ENCODE measurements at places on chromosomes 1 and 21.
A peak's percentile ranks its signal among the peaks of the same experiment; 100 is the strongest.

GRCh38 chr1:227778401-227778947 is 37.0 kb upstream of the PRSS38 start:
- no peak for DNase-seq

GRCh38 chr1:98340511-98340910 is 321.0 kb upstream of the SNX7 start:
- no peak for DNase-seq

DNA sequence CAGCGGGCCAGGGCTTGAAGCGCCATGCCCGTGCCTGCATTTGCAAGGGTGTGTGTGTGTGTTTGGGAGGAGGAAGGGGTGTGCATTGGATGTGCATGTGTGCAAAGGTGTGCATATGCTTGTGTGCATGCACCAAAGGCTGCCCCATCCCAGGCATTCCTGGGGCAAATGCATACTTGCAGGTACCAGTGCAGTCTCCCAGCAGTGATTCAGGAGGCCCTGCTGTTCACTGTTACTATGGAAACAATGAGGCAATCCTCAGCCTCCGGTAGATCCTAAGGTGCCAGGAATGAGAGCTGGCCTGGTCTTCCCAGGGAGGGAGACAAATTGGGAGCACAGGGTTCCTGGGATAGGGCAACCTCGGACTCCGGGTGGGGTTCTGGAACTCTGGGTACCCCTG is 7.5 kb upstream of the FNDC5 start:
- DNase-seq, result no peak

- no peak for DNase-seq
These were observed 133.6 kb upstream of the SLC45A1 start for GRCh38 chr1:8184301-8184700.

DNA sequence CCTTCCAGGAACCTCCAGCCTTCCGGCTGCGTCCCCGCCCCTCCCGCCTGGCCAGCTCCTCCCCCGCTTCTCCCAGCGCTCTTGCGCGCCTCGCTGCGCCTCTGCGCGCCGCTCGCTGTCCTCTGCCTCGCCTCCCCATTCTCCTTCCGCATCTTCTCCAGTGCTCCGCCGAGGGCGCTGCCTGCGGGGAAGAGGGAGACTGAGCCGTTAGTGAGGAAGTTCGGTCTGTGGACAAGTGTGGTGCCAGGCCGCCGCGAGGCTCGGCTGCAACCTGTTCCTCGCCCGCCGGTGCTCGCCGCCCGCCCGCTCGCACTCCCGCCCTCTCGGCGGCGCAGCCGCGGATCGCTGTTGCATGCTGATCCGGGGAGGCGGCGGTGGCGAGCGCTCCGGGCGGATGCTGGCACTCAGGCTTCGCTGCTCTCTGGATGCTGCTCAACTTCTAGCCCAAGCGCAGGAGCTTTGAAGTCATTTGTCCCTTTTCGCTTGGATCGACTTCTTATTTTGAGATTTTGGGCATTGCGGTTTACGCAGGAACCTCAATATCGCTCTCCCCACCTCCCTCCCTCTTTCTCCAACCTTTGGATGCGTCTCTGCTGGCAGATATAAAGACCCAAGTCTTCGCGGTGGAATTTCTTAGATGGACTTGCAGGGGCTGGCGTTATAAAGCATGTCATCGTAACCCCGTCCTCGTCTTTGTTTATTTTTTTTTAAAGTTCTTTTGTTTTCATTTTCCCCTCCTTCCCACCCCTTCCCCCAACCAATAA is 614 bp upstream of the CACNA1E start:
- DNase-seq, result peak; percentile 61

GRCh38 chr1:17922833-17923232 is 167.7 kb downstream of the ACTL8 start:
- peak; percentile 52 for DNase-seq

GRCh38 chr1:235984041-235984825 is 80.7 kb downstream of the NID1 start:
- no peak for DNase-seq

- no peak for DNase-seq
These were observed 104.3 kb downstream of the GPATCH2 start for GRCh38 chr1:217526636-217527035.

DNA sequence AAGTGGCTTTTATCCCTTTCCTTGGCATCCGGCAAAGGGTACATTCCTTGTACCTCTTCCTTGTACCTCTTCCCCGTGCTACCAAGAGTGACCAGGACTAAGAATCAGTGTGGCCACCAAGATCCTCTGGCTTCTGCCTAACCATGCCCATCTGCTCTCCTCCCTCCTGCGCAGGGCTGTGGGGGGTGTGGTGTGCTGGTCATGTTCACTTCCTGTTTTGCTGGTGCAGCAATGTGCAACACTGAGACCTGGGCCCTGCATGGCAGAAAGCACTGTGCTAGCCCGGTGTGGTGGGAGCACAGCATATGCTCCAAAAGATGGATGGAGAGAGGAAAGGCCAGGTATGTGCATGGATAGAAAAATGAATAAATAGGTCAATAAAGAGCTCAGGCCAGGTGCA is 33.3 kb upstream of the TENT5C start:
- no peak for DNase-seq

- no peak for DNase-seq
These were observed 48.1 kb downstream of the DNAJC6 start for GRCh38 chr1:65357291-65357960.

DNA sequence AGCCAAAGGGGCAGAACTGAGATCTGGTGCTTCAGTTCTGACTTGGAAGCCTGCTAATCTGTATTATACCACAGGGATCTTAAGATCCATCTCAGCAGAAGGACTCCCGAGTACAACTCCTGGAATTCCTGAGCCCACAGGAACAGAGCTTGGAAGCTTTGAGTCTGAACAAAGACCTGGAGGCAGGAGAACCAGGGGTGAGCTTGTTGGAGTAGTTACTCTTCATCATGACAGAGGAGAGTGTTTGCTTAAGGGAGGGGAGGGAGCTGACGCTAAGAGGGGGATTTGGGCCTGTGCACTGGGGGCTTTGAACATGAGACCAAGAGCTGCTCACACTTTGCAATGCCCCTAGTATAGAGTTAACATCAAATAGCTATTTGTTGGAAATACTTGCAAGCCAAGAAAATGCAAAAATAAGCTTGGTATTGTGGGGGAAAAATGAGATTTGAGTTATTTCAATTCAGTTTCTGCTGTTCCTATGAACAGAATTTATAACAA is 41.1 kb upstream of the TRABD2B start:
- DNase-seq, result no peak

DNA sequence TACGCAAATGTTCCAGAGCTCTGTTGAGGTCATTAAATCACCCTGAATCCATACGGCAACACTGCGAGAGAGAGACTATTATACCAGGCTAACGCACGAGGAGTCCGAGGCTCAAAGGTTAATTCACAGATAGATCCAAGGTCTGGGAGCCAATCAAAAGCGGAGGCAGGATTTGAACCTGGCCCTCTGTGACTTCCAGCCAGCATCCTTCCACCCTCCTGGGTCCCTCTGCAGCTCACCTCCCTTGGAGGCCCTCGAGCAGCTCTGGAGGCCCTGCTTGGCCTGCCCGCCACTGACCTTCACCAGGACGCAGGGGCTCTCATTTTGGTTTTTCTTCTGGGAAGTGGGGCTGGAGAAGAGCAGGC is 42.1 kb downstream of the KIAA1614 start:
- no peak for DNase-seq

GRCh38 chr1:4126731-4127591 is 226.9 kb upstream of the C1orf174 start:
- no peak for DNase-seq

- no peak for DNase-seq
These were observed 60.9 kb downstream of the KIF21B start for GRCh38 chr1:200962631-200963030.

GRCh38 chr1:54887665-54888071 is 673 bp upstream of the DHCR24 start:
- no peak for DNase-seq

DNA sequence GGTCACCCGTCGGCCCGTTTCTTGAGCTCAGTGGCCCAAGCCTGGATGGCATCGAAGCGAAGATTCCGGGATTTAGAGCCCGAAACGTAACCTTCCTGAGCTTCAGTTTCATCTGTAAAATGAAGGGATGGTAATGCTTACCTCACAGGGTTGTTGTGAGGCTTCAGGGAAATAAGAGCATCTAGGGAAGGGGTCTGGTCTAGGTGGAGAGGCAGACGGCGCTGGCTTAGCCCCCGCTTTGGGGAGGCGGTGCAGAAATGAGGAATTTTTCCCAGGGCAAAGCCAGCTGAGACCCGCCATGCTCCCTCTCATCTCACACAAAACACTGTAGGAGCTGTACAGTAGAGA is 717 bp upstream of the MYCL start:
- DNase-seq, result no peak

GRCh38 chr1:74609810-74610371 is 63.7 kb downstream of the ERICH3 start:
- DNase-seq, result no peak

- no peak for DNase-seq
These were observed 17.3 kb downstream of the S1PR1 start for GRCh38 chr1:101253976-101254674.

DNA sequence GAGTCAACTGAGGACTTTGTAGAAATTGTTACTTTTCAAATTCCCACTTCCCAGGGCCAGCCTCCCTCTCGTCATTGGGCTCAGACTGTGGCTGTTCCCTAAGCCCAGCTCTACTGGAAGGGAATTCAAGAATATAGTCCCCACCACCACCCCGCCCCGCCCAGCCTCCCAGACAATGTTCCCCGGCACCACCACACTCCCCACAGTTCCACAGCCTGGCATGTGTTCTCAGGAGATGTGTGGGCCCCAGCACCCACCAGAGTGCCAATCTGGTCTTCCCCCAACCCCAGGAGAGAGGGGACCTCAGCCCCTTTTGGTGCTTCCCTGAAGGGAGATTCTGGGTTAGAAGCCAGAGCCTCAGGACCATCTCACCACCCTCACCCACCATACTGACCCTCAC is 120.1 kb downstream of the SYT2 start:
- no peak for DNase-seq

- DNase-seq, result no peak
These were observed 9.0 kb upstream of the GPR153 start for GRCh38 chr1:6269720-6270400.

DNA sequence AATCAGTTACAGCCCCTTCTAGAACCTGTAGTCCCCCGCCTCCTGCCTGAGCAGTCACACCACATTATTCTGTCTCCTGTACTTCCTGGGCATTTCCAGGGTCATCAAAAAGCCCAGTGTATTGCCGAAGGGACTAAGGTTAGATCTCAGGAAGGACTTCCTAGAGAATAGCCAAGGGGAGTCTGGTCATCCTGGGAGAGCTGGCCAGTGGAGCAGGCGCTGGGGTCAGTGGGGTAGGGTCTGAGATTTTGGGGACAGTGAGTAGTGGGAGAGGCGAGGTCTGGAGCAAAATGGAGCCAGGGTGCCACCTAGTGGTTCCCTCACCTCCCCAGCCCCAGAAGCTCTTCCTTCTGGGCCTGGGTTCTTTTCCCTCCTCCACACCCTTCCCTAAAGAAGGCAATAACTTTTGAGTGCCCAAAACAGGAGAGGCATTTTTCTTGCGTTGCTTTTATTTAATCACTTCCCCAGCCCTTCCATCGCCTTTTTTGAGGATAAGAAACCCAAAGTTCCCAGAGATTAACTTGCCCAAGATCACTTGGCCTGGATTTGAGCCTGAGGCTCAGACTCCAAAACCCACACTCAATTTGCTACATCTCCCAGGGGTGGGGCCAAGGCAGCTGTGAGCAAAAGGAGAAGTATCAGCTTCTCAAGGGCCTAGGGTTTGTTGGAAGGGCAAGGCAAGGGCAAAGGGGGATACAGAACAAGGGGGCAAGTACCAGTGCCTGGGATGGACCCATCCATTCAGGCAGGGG is 7.3 kb upstream of the PMVK start:
- DNase-seq, result peak; percentile 55

- DNase-seq, result no peak
These were observed 671 bp downstream of the HNRNPU start for GRCh38 chr1:244863491-244864252.

DNA sequence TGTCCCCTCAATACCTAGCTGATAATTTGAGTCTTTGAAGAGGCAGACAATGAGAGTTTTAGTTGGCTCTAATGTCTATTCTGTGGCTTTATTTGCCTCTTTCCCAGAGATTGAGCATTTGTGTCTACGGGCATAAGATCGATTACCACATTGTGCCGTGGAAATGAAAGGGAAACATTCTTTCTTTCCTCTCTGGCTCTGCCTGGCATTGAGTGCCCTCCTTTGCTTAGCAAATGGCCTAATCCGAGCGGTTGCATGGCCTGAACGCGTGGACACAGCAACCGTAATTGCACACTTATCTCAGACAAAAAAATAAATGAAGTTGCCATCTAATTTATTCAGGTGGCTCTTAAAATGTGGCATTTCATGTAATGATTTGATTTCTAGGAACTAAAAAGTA is 247.9 kb downstream of the ADGRL2 start:
- no peak for DNase-seq

- DNase-seq, result no peak
These were observed 203.9 kb upstream of the PROX1 start for GRCh38 chr1:213783893-213784292.

DNA sequence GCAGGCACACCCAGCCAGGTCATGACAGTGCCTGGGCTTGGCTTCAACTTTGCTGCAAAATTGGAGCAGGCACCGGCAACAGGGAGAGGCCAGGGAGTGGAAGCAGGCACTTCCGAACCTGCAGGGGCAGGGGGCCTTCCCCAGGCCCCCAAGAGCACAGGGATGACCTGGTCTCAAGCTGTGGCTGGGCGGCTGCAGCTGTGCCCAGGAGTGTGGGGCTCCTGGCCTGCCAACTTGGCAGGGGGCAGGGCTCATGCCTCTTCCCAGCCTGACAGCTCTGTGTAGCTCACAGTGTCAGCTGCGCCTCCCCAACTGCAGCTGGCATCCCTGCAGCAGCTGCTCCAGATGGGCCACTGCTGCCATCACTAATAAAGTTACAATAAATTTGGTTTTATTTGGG is 51.5 kb upstream of the SCYL3 start:
- no peak for DNase-seq

DNA sequence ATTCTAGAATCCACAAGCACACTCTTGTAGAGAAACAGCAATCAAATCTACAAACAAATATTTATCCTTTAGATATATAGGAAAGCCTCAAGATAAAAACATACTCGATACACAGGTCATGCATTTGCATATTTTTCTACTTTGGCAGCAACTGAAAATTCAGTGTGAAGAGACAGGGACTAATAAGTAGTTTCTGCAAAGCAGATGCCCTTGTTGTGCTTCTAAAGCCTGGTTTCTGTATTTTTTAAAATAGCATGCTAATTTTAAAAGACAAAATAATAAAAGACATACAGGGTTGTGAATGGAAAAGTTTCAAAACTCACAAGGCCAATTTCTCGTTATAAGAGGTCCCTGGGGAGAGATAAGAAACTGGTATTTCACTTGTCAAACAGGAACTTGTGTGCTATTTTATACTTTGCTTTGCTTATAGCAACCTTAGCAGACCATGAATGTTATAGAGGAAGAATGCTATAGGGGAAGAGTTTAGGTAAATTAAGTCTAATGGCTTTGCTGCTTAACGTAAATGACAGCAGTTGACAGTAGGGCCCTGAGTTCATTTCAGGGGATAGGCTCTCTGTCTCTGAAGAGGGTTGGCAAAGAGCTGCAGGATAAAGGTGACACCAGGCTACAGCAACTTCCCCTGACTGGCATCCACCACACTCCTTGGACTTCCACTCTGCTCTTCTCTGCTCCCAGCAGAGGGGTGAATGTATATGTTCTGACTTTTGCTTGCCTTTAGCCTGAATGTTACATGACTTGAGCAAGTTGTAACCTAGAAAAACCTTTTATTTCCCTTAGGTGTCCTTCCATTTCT is 9.4 kb upstream of the RGS13 start:
- DNase-seq, result no peak

GRCh38 chr1:91604632-91605031 is 104.0 kb downstream of the CDC7 start:
- no peak for DNase-seq

All from neural crest cell (in vitro differentiated cells).